RCC 7860 (cell line): ENCODE measurements at places on chromosomes 3 and 15.

GRCh38 chr15:40449275-40449674 lies 8.5 kb downstream of the BAHD1 start:
- peak; percentile 36 for DNase-seq

- no peak for DNase-seq
Observed at GRCh38 chr3:42692667-42693529, 7.6 kb downstream of the KLHL40 start.

- no peak for DNase-seq
Observed at GRCh38 chr3:42610976-42611375, 10.5 kb downstream of the NKTR start.

GRCh38 chr15:96474231-96474664 lies 143.7 kb downstream of the NR2F2 start:
- no peak for DNase-seq
